GM06990 (cell line): ENCODE measurements at places on chromosomes 12 and 14.

GRCh38 chr12:13591059-13591458 is 390.3 kb downstream of the GRIN2B start:
- DNase-seq = no peak

GRCh38 chr14:74239848-74240793 is 872 bp downstream of the VSX2 start:
- no peak for DNase-seq

DNA sequence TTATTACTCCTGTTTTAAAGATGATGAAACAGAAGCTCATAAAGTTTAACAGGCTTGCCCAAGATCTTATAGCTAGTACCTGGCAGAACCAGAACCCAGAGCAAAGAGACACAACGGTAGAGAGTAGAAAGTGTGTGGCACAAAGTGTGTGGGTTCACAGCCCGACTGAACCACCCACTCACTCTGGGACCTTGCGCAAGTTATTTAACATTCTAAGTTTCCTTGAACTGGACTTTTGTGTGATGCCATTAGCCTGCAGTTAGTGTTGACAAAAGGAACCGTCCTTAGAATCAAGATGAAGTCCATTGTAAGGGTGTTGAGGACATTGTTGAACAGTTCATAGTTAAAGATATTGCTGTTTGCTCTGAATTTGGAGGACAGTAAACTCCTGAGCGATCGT is 29.9 kb upstream of the RIC8B start:
- DNase-seq = no peak

DNA sequence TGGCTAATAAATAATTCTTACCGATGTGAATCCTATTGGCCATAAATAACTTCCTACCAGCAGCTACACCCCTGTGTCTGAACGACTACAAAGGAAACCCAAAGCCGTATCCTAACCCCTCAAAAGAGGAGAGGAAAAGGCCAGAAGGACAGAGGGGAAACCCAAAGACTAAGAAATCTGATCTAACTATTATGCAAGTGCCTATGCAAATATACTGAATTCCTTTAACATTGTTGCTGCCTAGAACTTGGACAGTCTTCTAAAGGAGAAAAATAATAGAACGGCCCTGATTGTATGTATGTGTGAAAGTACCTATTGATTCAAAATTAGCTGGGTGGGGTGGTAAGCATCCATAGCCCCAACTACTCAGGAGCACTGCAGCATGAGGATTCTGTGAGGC is 997 bp downstream of the PLEKHG7 start:
- DNase-seq = no peak

DNA sequence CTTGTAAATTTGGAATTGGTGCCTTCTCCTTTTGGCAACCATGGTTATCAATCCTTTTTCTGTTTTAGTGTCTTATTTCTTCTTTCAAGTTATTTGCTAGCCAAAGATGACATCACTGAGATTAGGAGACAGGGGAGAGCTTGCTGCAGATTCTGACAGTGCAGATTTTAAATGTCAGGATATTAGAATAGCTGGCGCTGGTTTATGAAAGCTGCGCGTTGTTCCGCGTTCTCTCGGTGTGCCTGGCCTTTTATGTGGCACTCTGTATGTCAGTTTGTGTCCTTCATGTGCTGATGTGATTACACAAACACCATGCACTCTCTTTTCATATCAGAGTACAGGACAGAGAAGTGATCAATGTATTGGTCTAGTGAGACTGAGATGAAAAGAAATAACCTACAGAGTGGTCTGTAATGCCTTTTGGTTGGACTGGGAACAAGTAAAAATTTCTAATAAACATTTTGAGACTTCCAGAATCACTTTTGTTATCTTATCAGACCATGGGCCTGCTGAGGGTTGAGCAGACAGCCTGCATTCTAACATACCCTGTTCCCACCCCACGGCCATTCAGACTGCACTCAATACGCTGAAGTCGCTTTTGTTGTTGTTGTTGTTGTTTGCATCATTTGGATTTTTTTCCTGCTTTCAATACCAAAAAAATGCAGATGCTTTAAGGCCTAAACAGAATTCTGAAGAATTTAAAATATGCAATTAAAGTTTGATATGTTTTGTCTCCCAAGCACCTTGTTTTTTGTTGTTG is 49.7 kb upstream of the TRAF3 start:
- DNase-seq = no peak

DNA sequence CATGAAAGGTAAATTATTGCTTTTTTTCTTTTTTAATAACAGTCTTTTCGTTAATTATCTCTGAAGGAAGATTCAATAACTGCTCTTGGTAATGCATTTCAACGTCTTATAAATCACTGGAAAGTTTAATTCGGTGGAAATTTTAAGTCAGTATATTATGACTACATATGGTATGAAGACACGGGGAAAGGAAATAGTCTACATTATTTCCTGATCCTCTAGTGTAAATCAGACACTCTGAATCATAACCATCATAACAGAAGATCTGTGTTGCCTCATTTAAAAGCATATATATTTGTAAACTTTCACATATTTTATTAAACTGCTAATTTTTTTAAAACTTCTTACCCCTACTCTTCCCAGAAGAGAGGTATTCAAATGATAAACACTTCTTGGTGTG is 53.7 kb downstream of the EFCAB11 start:
- no peak for DNase-seq

DNA sequence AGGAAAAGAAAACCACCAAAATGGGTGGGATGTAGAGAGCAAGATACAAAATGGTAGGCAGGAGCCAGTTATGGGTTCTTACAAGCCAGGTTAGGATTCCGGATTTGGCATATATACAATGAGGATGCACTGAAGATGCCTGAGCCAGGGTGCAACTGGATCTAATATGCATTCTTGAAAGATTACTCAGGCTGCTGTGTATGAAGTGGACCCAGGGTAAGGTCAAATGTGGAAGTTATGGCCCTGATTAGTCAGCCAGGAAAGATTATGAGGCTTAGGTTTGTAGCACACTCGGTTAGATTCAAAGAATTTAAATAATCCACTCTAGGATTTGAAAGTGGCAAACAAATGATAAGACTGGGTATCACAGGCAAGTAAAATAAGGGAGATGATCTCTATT is 1750.7 kb upstream of the FLRT2 start:
- no peak for DNase-seq

DNA sequence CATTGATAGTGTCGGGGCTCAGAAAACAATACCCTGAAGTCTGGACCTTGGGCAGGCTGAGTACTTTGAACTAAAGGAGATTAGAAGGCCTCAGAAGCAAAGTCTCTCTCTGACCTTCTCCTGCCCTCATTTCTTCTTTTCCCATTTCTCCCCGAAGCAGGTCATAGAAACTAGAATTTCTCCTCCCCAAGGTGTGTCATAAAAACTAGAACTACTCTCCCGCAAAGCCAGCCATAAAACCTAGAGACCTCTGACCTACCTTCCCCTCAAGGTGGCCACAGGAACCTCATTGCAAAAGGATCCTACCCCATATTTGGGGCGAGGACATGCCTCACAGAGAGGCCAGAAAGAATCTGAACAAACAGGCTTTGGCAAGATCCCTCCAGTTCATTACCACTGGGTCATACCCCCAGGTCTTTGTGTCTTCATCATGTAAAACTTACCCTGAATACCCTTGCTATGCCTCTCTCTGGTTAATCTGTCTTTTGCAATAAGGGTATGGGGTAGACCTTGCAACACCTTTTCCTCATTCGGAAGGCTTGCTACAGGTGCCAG is 64.7 kb upstream of the ZFP36L1 start:
- no peak for DNase-seq

DNA sequence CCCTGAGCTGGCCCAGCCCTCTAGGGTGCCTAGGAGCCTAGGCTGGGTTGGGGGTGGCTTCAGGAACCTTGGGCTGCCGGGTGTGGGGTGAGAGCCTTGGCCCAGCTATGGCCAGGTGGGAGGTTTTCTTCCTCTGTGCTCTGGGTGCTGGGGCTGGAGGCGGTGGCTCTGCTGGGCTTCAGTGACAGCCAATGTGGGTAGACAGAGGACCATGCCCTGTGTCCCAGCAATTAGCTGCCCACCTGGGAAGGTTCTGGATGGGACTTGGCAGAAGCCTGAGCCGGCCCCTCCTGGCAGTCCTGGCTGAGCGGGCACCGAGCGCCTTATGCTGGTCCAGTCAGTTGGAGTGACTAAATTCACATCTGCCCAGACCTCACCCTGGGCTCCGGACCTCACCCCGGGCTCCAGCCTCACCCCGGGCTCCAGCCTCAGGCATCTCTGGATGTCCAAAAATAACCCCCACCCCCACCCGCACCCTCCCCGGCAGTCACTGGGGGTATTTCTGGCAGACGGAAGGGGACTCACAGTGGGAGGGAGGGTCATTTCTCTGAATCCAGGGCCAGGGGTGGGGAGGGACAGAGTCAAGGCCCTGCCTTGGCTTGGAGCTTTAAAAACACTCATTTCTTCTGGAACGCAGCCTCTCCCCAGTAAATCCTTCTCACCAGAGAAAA is 46.9 kb downstream of the CYP46A1 start:
- no peak for DNase-seq

- DNase-seq = no peak
Observed at GRCh38 chr14:86442135-86442534, 912.2 kb downstream of the FLRT2 start.

DNA sequence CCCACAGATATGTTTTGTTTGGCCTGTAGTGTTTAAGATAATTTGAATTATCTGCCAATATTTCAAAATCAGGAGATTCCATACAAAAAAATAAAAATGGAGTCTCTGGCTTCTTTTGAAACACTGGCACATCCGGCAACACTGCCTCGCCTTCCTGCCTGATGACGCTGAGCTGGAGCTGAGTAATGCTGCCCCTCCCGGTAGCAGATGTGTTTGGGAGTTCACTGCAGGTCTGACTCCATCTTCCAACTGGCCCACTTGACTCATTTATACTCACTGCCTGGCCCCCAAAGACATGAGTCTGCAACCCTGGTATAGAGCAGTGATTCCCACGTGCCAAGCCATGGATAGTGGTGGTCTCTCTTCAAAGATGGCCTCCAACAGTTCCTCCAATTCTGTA is 7.4 kb downstream of the CIT start:
- DNase-seq = no peak

DNA sequence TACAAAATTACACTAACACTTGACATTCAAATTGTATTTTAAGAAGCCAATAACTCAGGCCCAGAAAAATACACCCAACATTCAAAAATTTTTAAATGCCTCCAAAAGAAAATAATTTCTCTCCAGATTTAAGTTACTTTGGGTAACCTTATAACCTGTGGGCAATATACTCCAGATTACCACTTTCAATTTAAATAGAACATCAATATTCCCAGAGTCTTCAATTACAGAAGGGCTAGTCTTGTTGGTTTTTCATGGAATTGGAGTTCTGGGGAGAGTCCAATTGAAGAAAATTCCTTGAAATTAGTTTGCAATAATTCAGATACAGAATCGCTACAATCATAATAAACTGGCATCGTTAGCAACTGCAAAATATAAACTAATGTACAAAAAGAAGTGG is 2.0 kb downstream of the PPP4R3A start:
- no peak for DNase-seq

DNA sequence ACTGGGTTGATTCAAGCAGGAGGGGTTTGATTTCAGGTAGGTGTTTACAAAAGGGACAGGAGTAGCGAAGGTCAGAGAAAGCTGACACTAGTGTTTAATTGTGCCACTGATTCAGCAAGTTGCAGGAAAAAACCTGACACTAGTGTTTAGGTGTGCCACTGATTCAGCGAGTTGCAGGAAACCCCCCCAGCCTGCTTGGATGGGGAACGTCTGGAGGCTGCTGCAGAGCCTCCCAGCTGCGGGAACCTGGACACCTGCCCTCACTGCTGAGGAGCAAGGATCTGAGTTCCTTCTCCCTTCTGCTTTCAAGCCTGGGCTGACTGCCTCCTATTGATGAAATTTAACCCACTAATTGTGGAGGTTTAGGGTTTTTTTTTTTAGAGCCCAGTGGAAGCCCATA is 84.2 kb downstream of the AVPR1A start:
- no peak for DNase-seq

- no peak for DNase-seq
Observed at GRCh38 chr14:75452900-75453816, 25.3 kb downstream of the JDP2 start.

- peak; percentile 58 for DNase-seq
Observed at GRCh38 chr14:77243853-77244252, 27.2 kb downstream of the NGB start.

DNA sequence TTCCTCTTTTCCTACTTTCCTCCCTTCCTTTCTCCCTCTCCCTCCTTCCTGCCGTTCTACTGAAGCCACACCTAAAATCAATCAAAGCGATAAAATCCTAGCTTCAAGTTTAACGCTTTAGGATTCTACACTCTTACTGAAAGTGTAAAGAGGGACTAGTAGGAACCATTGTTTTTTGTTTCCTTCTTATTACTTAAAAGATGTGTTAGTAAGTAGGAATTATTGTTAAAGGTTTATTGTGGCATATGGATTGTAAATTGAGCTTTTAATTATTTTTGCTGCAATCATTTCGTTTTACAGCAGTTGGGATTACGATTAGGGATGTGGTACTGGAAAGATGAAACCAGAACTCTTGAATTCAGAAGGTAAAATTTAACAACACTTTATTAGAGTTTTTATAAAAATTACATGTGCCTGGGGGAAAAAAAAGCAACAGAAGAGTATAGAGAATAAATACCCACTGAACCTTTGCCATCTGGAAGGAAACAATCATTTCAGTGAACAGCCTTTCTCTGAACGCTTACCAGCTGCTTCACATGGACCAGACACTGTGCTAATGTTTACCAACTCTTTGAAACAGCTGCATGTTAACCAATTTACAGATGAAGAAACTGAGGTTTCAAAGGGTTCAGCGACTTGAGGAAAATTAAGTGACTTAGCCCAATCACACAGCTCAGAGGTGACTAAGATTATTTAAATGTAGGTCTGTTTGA is 1.0 kb downstream of the PPP1R36 start:
- no peak for DNase-seq

- no peak for DNase-seq
Observed at GRCh38 chr12:69431591-69432222, 38.5 kb upstream of the FRS2 start.

DNA sequence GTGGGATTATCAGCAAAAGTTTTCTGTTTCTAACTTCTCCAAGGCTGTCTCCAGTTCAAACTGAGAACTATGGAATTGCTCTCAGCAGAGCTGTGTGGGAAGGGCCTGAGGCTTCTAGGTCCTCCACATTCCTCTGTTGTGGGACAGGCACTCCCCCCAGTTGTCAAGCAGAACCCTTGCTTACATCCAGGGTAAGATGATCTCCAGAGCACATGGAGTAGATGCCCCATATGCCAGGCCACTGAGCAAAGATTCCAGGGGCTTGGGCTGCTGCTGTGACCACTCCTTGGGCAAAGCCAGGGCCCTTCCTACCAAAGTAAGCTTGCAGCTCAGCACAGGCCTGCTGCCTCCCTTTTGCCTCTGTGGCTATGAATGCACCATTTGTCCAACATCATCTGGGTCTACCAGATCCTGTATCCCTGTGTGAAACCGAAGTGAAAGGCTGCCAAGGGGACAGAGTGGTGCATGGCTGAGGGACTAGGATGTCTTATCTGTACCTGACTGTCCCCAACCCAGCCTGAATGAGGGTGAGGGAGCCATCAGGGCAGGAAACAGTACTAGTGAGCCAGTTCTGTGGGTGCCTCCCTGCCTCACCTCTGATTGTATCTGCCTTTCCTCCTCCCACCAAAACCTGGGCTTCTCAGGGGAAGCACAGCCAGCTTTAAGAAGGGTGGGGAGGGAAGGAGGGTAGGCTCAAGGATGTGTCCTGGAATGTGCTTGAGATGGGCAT is 13.1 kb upstream of the ESPL1 start:
- DNase-seq = no peak
